ENCODE measurements at places on chromosomes 1 and 21.

DNA sequence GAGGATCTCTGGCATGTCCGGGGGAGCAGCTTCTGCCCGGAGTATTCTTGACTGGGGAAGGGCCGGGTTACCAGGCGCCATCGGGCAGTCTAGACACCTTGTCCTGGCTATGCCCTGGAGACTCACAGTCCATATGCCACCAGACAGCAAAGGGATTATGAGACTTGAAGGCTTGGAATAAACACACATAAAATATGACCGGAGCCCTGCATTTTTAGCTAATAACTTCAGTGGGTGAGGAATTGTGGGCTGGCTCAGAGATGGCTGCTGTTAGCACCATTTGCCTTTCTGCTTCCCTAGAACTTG, 15.5 kb downstream of the NTPCR start:
- DNase-seq: no peak

GRCh38 chr1:67459068-67459467, 28.9 kb upstream of the SERBP1 start:
- no peak for DNase-seq

DNA sequence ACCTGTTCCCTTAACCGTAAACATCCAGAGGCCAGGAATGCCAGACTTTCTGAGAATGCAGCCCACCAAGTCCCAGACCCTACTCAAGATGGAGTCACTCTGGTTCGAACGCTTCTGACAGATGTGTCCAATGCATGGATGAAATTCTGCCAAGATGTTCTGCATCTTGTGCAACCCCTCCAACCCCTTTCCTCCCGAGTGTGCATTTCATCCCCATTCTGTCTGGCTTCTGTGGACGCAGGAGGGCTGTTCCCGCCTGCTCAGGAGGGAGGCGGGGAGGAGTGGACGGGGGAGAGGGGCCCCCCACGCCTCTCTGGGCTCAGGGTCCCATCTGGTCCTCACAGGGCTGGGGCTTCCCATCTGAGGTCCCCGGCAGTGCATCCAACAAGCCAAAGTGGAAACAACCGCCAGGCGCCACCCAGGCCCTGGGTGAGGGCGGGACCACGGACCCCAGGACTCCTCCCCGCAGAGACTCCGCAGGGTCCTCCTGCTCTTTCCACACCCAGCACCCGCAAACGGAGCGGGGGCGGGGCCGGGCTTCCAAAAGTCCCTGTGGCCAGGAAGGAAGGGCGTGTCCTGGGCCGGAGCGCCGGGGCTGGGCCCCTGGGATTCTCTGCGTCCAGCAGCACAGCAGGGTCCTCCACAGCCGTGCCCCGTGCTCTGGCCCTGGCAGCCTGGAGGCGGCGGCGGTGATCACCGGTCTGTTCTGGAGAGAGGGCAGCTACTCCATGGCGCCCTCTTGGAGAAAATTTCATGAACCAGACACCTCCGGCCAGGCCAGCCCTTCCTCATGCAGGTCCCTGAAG, 27.8 kb upstream of the SUMO3 start:
- peak; percentile 57 for DNase-seq

DNA sequence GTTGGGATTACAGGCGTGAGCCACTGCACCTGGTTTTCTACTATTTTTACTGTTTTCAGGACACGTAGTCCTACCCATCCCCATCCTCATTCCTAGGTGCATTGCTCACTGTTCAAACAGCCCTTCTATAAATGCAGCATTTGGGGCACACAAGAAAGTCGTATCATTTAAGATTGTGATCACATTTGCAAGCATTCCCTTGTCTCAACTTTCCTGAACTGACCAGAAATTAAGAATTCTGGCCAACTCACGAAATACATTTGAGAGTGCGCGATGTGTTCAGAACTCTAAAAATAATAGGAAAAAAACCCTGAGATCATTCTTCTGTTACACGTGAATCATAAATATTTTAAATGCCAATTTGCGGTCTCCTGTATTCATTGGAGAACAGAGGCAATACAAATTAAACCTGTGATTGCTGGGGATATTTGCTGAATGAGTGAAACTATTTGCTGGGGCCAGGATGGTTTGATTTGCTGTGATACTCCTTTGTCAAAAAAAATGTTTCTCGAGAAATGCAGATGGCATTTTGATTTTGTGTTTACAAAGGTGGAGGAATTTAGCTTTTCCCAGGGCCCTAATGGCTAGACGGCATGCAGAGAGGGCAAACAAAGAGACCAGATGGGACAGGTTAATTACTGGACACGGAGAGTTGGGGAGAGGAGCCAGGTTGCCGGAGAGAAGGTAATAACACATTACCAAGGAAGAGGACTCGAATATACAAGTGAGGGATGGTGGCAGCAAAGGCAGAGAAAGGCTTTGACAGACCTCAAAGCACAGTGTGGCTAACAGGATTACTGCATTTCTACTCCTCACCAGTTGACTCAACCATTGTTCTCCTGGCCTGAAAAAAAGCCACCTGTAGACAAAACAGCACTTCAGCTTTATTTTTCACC, 38.4 kb downstream of the STPG1 start:
- no peak for DNase-seq

DNA sequence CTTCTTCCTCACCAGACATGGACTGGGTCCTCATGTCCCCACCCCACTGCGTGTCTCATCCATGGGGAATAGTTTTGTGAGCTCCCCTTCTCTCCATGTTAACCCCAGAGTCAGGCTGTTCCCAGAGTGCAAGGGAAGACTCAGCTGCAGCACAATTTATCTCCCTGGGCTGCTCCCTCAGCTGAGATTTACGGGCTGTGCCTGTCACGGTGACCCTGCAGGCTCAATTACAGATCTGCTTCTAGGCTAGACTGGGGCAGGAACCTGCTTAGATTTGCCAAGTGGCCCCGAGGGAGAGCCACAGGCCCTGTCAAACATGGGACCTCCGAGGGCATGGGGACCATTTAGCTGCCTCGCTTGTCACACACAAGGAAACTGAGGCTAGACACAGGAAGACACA, 37.8 kb downstream of the CDCP2 start:
- DNase-seq: no peak

DNA sequence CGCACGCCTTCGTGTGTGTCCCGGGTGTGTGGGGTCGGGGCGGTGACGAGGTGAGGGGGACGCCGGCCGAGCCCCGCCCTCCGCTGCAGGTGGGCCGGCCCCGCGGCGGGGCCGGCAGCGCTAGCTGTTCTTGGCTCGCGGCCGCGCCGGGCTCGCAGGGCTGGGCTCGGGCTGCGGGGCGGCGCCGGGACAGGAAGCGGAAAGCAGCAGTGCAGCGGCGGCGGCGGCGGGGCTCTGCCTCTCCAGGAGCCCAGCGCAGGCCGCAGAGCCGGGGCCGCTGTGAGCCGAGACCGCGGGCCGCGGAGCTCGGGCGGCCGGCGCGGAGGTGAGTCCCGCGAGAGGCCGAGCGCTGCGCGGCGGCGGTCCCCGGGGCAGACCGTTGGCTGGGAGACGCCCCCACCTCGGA, at the start of gene VANGL1:
Gene VANGL1, plus strand, starts transcription at position 209 of the 406 bp plus-strand sequence. CDS start 9,444 bp downstream, outside the sequence.
- peak; percentile 36 for DNase-seq

DNA sequence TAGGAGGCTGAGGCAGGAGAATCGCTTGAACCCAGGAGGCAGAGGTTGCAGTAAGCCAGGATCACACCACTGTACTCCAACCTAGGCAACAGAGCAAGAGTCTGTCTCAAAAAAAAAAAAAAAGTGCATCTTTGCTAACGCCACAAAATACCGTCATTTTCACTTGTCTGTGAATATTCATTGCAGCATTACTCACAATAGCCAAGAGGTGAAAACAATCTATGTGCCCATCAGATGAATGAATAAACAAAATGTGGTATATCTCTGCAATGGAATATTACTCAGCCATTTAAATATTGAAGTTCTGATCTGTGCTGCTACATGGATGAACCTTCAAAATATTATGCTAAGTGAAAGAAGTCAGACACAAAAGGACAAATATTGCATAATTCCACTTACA, 7.9 kb upstream of the TIAM1 start:
- DNase-seq: no peak

- no peak for DNase-seq
Measured at GRCh38 chr1:93692983-93693591, 11.4 kb upstream of the BCAR3 start.

GRCh38 chr1:25619101-25619890, 2.7 kb downstream of the MAN1C1 start:
- peak; percentile 48 for DNase-seq

GRCh38 chr1:215287362-215287761, 204.8 kb downstream of the KCNK2 start:
- no peak for DNase-seq

- DNase-seq: no peak
Measured at GRCh38 chr1:70672442-70672888, 261.4 kb downstream of the CTH start.

GRCh38 chr1:229131243-229132105, 139.4 kb upstream of the RAB4A start:
- no peak for DNase-seq

DNA sequence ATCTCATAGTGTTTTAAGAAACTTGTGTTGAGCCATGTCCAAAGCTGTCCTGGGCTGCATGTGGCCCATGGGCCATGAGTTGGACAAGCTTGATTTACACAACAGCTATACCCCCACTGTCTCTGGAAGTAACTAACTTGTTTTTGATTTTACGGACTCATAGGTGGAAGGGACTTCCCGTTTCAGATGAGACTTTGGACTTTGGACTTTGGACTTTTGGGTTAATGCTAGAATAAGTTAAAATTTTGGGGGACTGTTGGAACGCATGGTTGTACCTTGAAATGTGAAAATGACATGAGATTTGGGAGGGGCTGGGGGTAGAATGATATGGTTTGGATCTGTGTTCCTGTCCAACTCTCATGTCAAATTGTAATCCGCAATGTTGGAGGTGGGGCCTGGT, 52.6 kb upstream of the ZSWIM5 start:
- no peak for DNase-seq

DNA sequence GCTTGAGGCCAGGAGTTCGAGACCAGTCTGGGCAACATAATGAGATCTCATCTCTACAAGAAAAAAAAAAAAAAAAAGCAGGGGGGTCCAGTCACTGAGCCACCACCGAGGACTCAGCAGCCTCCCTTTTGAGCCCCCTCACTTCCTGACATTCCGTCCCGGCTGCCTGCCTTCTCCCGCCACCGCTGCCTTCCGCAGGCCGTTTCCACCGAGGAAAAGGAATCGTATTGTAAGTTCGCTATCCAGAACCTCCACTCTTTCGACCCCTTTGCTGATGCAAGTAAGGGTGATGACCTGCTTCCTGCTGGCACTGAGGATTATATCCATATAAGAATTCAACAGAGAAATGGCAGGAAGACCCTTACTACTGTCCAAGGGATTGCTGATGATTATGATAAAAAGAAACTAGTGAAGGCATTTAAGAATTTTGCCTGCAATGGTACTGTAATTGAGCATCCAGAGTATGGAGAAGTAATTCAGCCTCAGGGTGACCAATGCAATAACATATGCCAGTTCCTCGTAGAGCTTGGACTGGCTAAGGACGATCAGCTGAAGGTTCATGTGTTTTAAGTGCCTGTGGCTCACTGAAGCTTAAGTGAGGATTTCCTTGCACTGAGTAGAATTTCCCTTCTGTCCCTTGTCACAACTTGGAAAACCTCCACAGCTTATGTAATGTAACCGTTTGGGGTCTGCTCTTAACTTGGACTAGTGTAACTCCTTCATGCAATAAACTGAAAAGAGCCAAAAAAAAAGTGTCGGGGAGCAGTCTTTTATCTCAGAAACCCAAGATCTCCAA, 55.6 kb downstream of the GLUL start:
- DNase-seq: no peak

- peak; percentile 67 for DNase-seq
Measured at GRCh38 chr1:23743287-23744152, at the start of gene ELOA. Gene ELOA, plus strand, starts transcription at chr1:23743471. Its CDS starts 33 bp downstream, at chr1:23743504.

DNA sequence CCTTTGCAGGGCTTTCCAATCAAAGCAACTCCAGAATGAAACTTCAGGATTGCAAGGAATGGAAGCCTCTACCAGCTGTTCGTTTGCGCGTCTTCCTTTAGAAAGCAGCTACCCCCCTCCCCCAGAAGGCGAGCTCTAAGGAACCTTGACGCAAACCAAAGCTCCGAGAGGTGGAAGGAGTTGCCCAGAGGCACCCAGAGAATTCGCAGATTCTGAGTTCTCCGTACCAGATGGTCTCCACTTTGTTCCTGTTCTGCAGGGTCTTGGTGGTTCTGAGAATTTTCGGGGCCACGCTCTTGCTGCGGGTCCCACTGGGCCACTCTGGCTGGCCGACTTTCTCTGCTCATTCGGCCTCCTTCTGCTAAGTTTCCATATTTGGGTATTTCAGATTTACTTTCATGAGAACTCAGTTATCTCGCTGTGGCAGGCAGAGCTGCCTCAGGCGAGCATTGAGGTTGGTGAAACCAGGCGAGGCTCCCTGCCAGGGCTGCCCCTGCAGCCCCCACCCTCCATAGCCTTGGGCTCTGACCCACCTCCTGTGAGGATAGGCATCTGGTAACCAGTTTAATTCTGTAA, 801 bp downstream of the TRAF5 start:
- DNase-seq: no peak

- DNase-seq: peak; percentile 60
Measured at GRCh38 chr1:41918450-41919043, at the start of gene HIVEP3. Gene HIVEP3, minus strand, starts transcription at chr1:41918922.

- DNase-seq: no peak
Measured at GRCh38 chr1:76284842-76285241, 210.3 kb downstream of the ST6GALNAC3 start.

DNA sequence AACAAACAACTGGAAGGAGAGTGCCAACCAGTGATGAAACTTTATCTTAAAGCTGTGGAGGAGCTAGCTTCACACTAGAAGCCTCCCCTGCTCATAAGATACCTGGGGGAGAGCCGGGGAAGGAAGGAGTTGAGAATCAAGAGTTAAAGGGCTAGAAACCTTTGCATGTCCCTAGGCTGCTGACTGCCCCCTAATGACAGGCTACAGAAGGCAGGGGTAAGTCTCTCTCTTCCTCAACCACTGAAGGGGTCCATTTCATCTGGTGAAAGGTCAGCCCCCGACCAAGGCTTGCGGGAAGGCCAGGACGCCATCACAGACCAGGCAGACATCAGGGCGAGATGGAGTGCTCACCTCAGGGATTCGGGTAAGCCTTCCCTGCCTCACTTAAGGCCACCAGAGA, 65.6 kb upstream of the GRHL3 start:
- no peak for DNase-seq
